GM23248 (cell line): ENCODE measurements at places on chromosomes 2 and 18.

DNA sequence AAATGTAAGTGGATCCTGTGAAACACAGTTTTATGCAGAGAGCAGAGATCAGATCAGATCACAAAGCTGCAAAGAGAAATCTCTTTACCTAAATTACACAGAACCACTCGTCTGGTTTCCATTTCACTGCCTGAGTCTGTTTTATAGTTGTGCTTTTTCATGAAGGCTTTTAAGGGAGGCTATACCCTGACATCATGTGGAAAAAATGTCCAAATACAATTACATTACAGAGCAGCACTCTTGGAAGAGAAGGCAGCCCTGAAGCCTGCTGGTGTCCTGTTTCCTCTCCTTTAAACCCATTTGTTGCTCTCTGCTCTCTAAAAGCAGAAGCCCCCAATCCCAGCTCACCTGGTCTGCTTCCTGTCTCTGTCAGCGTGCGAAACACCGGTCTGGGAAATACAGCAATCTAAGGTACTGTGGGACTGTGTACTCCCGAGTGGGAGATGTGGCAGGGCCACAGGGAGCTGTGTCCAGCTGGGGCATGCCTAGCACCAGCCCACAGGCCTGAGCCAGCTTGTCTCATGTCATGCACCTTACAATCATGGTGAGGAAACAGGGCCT is 24.8 kb upstream of the ZFP36L2 start:
- no peaks in the 10 kb centered on the region for H3K27me3 ChIP-seq
- H3K27ac ChIP-seq, result peak overlapping the region; percentile 59
- DNase-seq, result peak; percentile 76
- no peak overlapping the region for H3K4me3 ChIP-seq
- no peaks in the 10 kb centered on the region for H3K36me3 ChIP-seq
- H3K4me1 ChIP-seq, result peaks cover 11% of the 10 kb centered on the region

- H3K36me3 ChIP-seq, result no peaks in the 10 kb centered on the region
- H3K27ac ChIP-seq, result no peak overlapping the region
- no peaks in the 10 kb centered on the region; the same call in 1 of the 2 replicates for H3K27me3 ChIP-seq
- H3K4me3 ChIP-seq, result no peak overlapping the region
- no peaks in the 10 kb centered on the region for H3K4me1 ChIP-seq
- no peak for DNase-seq
Observed at GRCh38 chr18:76246590-76246989, 248.5 kb downstream of the ZNF516 start.

DNA sequence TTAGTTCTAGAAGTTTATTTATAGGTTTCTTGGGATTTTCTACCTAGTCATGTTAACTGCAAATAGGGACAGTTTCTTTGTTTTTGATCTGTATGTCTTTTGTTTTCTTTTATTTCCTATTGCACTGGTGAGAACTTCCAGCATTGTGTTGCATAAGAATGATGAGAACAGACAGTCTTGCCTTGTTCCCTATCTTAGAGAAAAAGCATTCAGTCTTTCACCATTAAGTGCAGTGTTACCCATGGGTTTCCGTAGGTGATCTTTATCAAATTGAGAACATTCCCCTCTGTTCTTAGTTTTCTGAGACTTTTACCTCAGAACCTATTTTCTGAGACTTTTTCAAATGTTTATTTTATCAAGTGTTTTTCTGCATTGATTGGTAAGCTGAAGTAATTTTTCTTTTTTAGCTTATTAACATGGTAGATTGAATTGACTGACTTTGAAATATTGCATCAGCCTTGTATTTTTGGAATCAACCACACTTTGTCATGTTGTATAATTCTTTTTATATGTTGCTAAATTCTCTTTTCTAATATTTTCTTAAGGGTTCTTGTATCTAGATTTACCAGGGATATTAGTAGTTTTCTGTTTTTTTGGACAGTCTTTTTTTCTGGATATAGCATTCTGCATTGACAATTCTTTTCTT is 17.2 kb downstream of the MFSD6 start:
- H3K4me3 ChIP-seq, result no peak overlapping the region
- H3K4me1 ChIP-seq, result no peaks in the 10 kb centered on the region
- no peaks in the 10 kb centered on the region for H3K36me3 ChIP-seq
- H3K27me3 ChIP-seq, result no peaks in the 10 kb centered on the region

DNA sequence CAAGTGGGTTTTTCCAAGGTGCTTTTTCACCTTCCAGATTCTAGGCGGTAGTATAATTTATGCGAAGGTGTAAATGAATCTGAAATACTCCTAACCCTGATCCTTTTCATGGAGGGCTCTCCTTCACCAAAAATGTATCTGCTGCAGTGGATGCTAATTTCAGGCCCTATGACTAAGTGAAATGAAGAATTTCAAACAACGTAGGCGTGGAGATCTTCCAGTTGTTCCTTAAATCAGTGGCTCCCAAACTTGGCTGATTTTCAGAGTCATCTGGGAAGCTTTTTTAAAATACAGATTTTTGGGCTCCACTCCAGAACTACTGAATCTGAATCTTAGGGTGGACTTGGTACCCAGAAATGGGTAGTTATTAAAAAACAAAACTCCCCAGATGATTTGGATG is 5.5 kb downstream of the GCKR start:
- H3K4me3 ChIP-seq, result no peak overlapping the region
- H3K27ac ChIP-seq, result no peak overlapping the region
- peaks cover 11% of the 10 kb centered on the region for H3K4me1 ChIP-seq

- peak; percentile 5 for DNase-seq
- H3K27ac ChIP-seq, result no peak overlapping the region
- H3K27me3 ChIP-seq, result no peaks in the 10 kb centered on the region
- no peak overlapping the region for H3K4me3 ChIP-seq
- H3K4me1 ChIP-seq, result no peaks in the 10 kb centered on the region
Observed at GRCh38 chr2:103656558-103656957, 894.7 kb downstream of the TMEM182 start.

- peaks cover 62% of the 10 kb centered on the region for H3K4me1 ChIP-seq
- H3K27me3 ChIP-seq, result no peaks in the 10 kb centered on the region
- peak; percentile 43 for DNase-seq
- no peak overlapping the region for H3K4me3 ChIP-seq
- H3K36me3 ChIP-seq, result no peaks in the 10 kb centered on the region
Observed at GRCh38 chr2:159139216-159139933, 147.1 kb downstream of the WDSUB1 start.

GRCh38 chr2:138504546-138505235 is 3.1 kb downstream of the SPOPL start:
- peaks cover 21% of the 10 kb centered on the region for H3K4me1 ChIP-seq
- H3K36me3 ChIP-seq, result no peaks in the 10 kb centered on the region
- H3K4me3 ChIP-seq, result peak overlapping the region; percentile 92; the same call in 1 of the 2 replicates
- peak; percentile 9 for DNase-seq

GRCh38 chr2:70714141-70714905 is 53.7 kb downstream of the ADD2 start:
- no peak overlapping the region for H3K4me3 ChIP-seq
- DNase-seq, result no peak
- peaks cover 28% of the 10 kb centered on the region for H3K27me3 ChIP-seq
- H3K4me1 ChIP-seq, result no peaks in the 10 kb centered on the region
- H3K27ac ChIP-seq, result no peak overlapping the region
- no peaks in the 10 kb centered on the region for H3K36me3 ChIP-seq

DNA sequence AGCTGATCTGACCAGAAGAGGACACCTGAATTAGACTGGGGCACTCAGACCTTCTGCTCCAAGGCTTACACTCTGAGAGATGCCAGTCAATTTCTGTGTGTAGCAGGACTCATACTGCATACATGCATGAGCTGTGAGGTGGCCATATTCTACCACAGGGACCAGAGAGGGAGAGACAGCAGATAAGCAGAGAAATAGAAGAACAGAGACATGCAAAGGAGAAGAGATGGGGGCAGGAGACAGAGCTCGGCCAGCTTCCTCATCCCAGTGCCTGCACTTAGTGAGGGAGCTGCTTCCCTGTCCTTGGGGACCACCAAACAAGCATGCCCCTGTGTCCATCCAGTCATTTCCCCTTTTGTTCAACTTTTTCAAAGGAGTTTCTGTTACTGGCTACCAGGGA is 73.9 kb upstream of the ALK start:
- no peaks in the 10 kb centered on the region for H3K4me1 ChIP-seq
- H3K27me3 ChIP-seq, result peaks cover 21% of the 10 kb centered on the region
- H3K4me3 ChIP-seq, result no peak overlapping the region
- H3K36me3 ChIP-seq, result no peaks in the 10 kb centered on the region
- H3K27ac ChIP-seq, result no peak overlapping the region

GRCh38 chr2:7683708-7684107 is 766.5 kb downstream of the RNF144A start:
- H3K4me3 ChIP-seq, result no peak overlapping the region
- no peaks in the 10 kb centered on the region for H3K36me3 ChIP-seq
- peaks cover 17% of the 10 kb centered on the region for H3K4me1 ChIP-seq

GRCh38 chr2:68452158-68452900 is 14.8 kb downstream of the FBXO48 start:
- no peaks in the 10 kb centered on the region for H3K27me3 ChIP-seq
- no peak overlapping the region for H3K27ac ChIP-seq
- no peaks in the 10 kb centered on the region for H3K36me3 ChIP-seq
- no peak overlapping the region for H3K4me3 ChIP-seq
- no peaks in the 10 kb centered on the region for H3K4me1 ChIP-seq
- no peak for DNase-seq

DNA sequence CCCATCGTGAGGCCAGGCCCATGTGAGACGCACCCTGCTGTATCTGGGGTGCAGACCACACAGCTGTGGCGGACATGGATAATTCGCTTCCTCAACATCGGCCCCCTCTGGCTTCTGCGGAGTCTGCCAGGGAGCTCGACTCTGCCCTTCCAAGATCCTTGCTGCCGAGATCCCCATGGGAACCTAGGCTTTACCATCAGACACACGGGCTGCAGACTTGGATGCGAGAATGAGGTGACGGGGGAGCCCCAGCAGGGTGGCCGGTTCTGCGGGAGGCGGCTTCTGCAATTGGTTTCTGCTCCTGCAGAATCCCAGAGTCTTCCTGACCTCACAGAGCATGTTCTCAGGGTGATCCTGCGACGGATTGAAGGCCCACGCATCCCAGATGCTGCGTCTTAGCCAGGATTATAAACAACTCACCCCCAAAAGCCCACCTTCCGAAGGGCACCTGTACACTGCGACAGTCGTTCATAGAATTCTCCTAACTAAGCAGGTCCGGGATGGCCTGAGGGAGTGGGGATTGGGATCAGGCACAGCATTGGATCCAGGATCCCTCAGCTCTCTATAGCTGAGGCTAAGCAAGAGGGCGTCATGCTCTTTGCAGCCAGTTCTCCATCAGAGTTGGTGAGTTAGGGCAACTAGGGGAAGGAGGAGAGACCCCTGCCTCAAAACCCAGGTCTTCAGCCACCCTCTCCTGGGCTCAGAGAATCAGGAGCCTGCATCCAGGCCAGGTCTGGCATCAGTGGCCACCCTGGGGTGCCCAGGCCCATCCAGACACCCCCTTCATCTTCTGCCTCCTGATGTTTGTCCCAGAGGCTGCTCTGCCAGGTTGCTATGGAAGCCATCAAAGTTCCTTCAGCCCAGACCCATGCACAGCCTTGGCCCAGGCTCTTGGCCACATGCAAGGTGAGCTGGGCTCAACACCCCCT is 74.7 kb upstream of the SNTG2 start:
- no peak overlapping the region for H3K27ac ChIP-seq
- no peak for DNase-seq
- no peaks in the 10 kb centered on the region for H3K4me1 ChIP-seq
- no peaks in the 10 kb centered on the region for H3K27me3 ChIP-seq
- no peak overlapping the region for H3K4me3 ChIP-seq

- H3K27ac ChIP-seq, result no peak overlapping the region
- no peak overlapping the region for H3K4me3 ChIP-seq
- no peak for DNase-seq
- H3K27me3 ChIP-seq, result peaks cover 14% of the 10 kb centered on the region
- no peaks in the 10 kb centered on the region for H3K36me3 ChIP-seq
- no peaks in the 10 kb centered on the region for H3K4me1 ChIP-seq
Observed at GRCh38 chr2:102489646-102490045, 16.6 kb downstream of the SLC9A4 start.

GRCh38 chr2:97808816-97809215 is 95.4 kb downstream of the ZAP70 start:
- H3K27me3 ChIP-seq, result no peaks in the 10 kb centered on the region
- no peak overlapping the region for H3K27ac ChIP-seq
- no peak for DNase-seq
- peaks cover 28% of the 10 kb centered on the region; the same call in 1 of the 2 replicates for H3K36me3 ChIP-seq
- H3K4me3 ChIP-seq, result no peak overlapping the region

- H3K27ac ChIP-seq, result no peak overlapping the region
- H3K4me3 ChIP-seq, result no peak overlapping the region
- H3K4me1 ChIP-seq, result peaks cover 32% of the 10 kb centered on the region
Observed at GRCh38 chr2:203591642-203592041, 56.5 kb upstream of the RAPH1 start.

DNA sequence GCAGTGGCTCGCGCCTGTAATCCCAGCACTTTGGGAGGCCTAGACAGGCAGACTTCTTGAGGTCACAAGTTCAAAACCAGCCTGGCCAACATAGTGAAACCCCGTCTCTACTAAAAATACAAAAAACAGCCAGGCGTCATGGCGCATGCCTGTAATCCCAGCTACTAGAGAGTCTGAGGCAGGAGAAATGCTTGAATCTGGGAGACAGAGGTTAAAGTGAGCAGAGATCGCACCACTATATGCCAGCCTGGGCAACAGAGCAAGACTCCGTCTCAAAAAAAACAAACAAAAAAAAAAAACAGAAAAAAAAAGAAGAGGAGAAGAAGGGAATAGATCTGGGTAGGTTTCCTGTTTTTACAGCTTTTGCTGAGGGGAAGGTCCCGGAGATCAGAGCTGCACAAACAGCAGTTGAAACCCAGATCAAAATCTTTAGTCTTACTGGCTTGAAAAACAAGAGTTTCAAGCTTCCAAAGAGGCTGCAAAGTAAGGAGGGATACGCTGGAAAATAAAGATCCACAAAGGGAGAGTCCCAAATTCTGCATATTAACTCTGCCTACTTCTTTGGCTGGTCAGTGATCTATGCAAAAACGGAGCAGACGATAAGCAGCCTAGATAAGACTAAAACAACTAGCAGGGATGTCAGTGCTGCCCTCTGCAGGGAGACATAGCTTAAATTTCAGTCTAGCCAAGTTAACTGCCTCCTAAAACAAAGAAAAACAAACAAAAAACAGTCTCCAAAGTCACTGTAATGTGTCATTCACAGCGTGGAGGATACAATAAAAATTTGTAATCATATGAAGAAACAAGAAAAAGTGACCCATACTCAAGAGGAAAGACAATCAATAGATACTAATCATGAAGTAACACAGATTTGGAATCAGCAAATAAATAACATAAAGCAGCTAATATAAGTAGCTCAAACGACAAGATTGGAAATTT is 74.1 kb downstream of the TLK1 start:
- H3K4me3 ChIP-seq, result no peak overlapping the region
- no peak overlapping the region for H3K27ac ChIP-seq
- peaks cover 4% of the 10 kb centered on the region; the same call in 1 of the 2 replicates for H3K36me3 ChIP-seq
- DNase-seq, result peak; percentile 69

DNA sequence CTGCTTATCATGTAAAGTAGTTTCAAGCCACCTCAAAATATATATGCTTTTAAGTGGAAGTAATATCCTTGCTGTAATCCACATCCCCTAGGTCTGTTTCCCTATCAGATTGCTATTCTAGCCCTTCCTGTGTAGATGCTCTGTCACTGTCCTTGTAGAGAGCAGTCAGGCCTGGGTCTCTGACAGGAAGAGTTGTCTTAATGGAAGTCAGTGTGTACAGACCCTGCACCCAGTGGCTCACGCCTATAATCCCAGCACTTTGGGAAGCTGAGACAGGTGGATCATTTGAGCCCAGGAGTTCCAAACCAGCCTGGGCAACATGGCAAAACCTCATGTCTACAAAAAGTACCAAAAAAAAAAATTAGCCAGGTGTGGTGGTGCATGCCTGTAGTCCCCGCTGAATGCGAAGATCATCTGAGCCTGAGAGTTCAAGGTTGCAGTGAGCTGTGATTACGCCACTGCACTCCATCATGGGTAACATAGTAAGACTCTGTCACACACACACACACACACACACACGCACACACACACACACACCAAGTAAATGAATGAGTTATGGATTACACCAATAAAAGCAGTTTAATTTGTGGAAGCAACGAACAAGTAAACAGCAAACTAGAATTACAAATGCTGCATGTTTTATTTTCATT is 70.2 kb upstream of the DSC1 start:
- H3K27ac ChIP-seq, result no peak overlapping the region
- DNase-seq, result no peak
- H3K4me1 ChIP-seq, result no peaks in the 10 kb centered on the region
- no peaks in the 10 kb centered on the region for H3K36me3 ChIP-seq
- no peaks in the 10 kb centered on the region for H3K27me3 ChIP-seq
